ENCODE measurements at places on chromosomes 1 and 21.

DNA sequence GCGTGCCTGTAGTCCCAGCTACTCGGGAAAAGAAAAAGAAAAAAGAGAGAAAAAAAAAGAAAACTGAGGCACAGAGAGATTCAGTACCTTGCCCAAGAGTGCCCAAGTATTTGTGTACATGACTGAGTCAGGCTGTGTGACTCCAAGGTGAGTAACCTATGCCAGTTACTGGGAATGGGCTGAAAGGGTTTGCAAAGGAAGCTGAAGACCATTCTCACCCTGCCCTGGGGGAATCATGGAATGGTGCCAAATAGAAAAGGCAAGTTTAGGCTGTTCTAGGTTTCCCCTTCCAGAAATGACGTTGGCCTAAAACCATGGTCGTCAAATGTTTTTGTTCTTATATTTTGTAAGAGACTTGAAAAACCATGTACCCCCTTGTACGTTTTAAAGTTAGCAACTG is 37.9 kb upstream of the LRIG2 start:
- DNase-seq, result no peak

- DNase-seq, result no peak
Observed at GRCh38 chr1:225603538-225604354, 49.2 kb downstream of the ENAH start.

DNA sequence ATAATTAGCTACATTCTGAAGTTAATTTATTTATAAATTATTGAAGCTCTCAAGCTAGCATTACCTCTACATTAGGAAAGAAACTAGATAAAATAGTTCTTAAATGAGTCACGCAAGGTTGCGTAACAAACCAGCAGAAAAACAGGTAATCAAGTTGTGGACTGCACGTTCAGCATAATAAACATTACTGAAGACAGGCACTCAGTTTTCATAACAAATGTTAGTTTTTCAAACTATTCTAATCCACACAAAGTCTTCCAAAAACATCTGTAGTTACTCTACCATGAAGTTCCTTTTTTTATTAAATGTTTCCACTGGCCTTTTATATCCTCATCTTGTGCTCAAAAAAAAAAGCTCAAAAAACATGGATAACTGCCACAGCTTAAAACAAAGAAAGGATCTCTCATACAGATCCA is 1.3 kb downstream of the TOR1AIP2 start:
- DNase-seq, result no peak

- DNase-seq, result no peak
Observed at GRCh38 chr1:100415498-100415778, 63.1 kb downstream of the CDC14A start.

DNA sequence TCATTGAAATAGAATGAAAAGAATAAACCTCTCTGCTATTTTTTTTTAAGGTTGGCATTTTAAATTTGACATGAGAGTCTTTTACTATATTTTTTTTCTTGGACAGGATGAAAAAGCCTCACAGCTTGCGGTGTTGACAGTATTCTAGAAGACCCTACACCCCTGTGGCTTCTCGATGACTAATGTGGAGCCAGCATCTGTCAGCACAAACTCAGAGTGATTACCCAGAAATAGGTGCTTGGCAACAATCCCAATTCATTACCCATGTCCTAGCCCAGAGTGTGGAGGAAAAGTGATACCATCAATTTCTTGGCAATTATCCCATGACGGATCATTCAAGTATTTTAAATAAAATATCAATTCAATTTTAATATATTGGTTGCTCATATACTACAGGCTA is 186.8 kb upstream of the MAP1LC3C start:
- no peak for DNase-seq

GRCh38 chr1:91696321-91696720 is 189.6 kb downstream of the TGFBR3 start:
- DNase-seq, result no peak

DNA sequence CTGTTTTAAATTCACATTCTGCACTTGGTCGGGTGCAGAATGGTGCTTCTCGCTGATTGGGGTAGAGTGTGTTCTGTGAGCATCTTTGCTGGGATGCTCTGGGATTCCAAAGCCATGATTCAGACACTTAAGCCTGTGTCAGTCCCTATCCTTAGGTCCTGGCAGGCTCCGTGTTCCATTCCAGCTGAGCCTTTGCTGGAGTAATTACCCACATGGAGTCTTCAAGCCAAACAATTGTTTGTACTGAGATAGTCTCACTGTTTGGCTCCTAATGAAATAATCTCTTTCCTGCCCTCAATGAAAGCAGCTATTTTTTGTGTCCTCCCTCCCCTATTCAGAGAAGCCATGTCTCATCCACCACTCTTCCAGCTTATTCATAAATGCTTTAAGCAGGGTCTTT is 18.7 kb downstream of the SMAP2 start:
- no peak for DNase-seq

- DNase-seq, result no peak
Observed at GRCh38 chr1:61386770-61387169, 304.4 kb downstream of the NFIA start.

- DNase-seq, result no peak
Observed at GRCh38 chr21:39523915-39524314, 72.1 kb downstream of the SH3BGR start.

DNA sequence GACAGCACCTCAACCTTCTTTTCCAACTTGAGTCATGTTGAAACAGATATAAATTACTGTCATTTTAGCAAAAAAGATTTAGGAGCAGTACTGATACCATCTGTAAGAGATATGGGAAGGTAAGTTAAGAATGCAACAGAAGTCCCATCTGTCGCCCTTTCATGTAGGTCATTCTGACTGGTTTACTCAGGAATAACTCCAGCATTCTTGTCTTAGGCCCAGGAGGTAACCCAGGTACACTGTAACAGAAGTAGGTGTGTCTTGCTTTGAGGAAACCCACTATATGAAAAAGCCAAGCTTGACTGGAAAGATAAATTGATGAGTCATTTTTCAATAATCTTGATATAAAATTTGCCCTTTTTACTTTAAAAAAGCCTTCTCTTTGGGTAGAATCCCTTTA is 35.4 kb downstream of the PGM1 start:
- DNase-seq, result no peak
